ENCODE measurements at places on chromosomes 16 and 17.

DNA sequence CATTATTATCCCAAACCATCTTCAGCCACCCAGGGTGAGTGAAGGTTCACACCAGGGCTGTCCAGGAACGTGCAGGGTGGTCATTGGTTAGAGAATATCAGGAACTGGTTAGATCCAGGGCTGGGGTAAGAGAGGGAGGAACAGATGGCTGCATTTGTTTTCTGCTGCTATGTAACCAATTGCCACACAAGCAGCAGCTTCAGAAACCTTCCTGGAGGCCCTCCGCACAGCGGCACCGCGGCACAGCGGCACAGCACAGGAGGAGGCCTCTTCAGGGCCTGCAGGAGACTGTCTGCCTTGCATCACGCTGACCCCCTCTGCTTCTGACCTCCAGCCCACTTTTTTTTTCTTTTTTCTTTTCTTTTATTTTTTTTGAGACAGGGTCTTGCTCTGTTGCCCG is 86.1 kb downstream of the KCNJ12 start:
- no peaks in the 10 kb centered on the region for H3K36me3 ChIP-seq
- H3K4me1 ChIP-seq: peaks cover 15% of the 10 kb centered on the region
- H3K4me3 ChIP-seq: no peak overlapping the region
- peaks cover 9% of the 10 kb centered on the region for H3K27me3 ChIP-seq
- H3K27ac ChIP-seq: no peak overlapping the region

- H3K27ac ChIP-seq: peak overlapping the region; percentile 78
- DNase-seq: peak; percentile 49
- H3K27me3 ChIP-seq: no peaks in the 10 kb centered on the region
- no peak overlapping the region for H3K4me3 ChIP-seq
- H3K36me3 ChIP-seq: no peaks in the 10 kb centered on the region
- peaks cover 59% of the 10 kb centered on the region for H3K4me1 ChIP-seq
Observed at GRCh38 chr16:85995541-85996423, 96.8 kb downstream of the IRF8 start.

- no peaks in the 10 kb centered on the region for H3K4me1 ChIP-seq
- DNase-seq: no peak
- H3K27ac ChIP-seq: no peak overlapping the region
- H3K36me3 ChIP-seq: no peaks in the 10 kb centered on the region
- no peaks in the 10 kb centered on the region for H3K27me3 ChIP-seq
Observed at GRCh38 chr16:57967916-57968315, 3.0 kb downstream of the CNGB1 start.

- no peak for DNase-seq
- H3K27ac ChIP-seq: no peak overlapping the region
- H3K27me3 ChIP-seq: no peaks in the 10 kb centered on the region
- no peak overlapping the region for H3K4me3 ChIP-seq
- H3K4me1 ChIP-seq: peaks cover 17% of the 10 kb centered on the region
Observed at GRCh38 chr16:24917891-24918290, 72.1 kb downstream of the SLC5A11 start.

DNA sequence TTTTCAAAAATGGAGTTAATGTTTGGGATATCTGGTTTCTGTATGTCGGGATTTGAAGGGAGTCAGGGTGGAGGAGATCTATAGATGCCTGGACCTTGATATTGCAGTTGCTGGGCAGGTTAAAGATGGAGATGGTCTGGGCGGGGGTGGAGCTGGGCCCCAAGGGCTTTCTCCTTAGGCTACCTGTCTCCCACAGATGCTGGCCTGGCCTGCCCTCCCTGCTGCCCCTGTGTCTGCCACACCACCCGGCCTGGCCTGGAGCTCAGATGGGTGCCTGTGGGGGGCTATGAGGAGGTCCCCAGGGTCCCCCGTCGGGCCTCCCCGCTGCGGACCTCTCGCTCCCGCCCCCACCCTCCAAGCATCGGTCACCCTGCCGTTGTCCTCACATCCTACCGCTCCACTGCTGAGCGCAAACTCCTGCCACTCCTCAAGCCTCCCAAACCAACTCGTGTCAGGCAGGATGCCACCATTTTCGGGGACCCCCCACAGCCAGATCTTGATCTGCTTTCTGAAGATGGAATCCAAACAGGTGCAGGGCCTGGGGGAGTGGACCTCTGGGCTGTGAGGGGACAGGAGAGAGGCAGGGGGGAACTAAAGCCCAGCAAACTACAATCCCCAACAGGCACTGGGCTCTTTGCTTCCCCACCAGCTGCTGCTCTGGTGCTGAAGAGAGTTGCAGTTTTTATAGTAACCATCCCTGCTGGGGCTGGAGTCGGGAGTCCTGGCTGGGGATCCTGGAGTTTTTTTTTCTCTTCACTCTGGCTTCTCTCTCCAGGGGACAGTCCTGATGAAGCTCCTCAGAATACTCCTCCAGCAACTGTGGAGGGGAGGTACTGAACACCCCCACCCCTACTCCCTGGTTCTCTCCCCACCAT is 2.9 kb downstream of the ARHGEF15 start:
- H3K4me1 ChIP-seq: no peaks in the 10 kb centered on the region
- no peak for DNase-seq
- H3K27me3 ChIP-seq: peaks cover 28% of the 10 kb centered on the region

GRCh38 chr17:42286411-42287221 is 1.7 kb upstream of the STAT5A start:
- no peak for DNase-seq
- H3K4me1 ChIP-seq: peaks cover 45% of the 10 kb centered on the region
- peak overlapping the region; percentile 88 for H3K4me3 ChIP-seq
- H3K27ac ChIP-seq: peak overlapping the region; percentile 95
- no peaks in the 10 kb centered on the region for H3K27me3 ChIP-seq
- peaks cover 29% of the 10 kb centered on the region for H3K36me3 ChIP-seq

DNA sequence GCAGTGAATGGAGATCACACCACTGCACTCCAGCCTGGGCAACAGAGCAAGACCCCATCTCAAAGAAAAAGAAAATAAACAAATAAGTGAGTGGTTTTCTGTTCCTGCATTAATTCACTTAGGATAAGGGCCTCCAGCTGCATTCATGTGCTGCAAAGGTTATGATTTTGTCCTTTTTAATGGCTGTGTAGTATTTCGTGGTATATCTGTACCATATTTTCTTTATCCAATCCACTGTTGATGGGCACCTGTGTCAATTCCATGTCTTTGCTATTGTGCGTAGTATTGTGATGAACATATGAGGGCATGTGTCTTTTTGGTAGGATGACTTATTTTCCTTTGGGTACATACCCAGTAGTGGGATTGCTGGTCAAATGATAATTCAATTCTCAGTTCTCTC is 33.9 kb downstream of the SLC5A11 start:
- no peak for DNase-seq
- no peak overlapping the region for H3K4me3 ChIP-seq
- H3K4me1 ChIP-seq: no peaks in the 10 kb centered on the region

- no peak overlapping the region for H3K4me3 ChIP-seq
- H3K36me3 ChIP-seq: peaks cover 10% of the 10 kb centered on the region
- no peak overlapping the region for H3K27ac ChIP-seq
- H3K4me1 ChIP-seq: no peaks in the 10 kb centered on the region
- H3K27me3 ChIP-seq: no peaks in the 10 kb centered on the region
Observed at GRCh38 chr16:24955975-24956731, 59.0 kb downstream of the ARHGAP17 start.

- no peak overlapping the region for H3K4me3 ChIP-seq
- H3K4me1 ChIP-seq: no peaks in the 10 kb centered on the region
- H3K27me3 ChIP-seq: no peaks in the 10 kb centered on the region
- no peak for DNase-seq
Observed at GRCh38 chr17:601244-601925, 113.3 kb downstream of the VPS53 start.

All from activated naive CD8-positive, alpha-beta T cell treated with anti-CD3 and anti-CD28 coated beads for 36 hours (primary cell).